Stimulated activated CD8-positive, alpha-beta memory T cell treated with anti-CD3 and anti-CD28 coated beads, Interleukin-15, amount 100 ng/mL, for 4 hours (primary cell): ENCODE measurements at places on chromosomes 3 and 15.

- no peak for DNase-seq
Observed at GRCh38 chr3:156776871-156777270, 49.3 kb upstream of the LEKR1 start.

- no peak for DNase-seq
Observed at GRCh38 chr3:188299068-188299467, 145.1 kb downstream of the LPP start.

GRCh38 chr3:194014756-194015155 is 121.2 kb upstream of the HES1 start:
- no peak for DNase-seq

GRCh38 chr15:39713846-39714245 is 68.8 kb downstream of the FSIP1 start:
- no peak for DNase-seq

GRCh38 chr3:15215996-15216395 is 9.9 kb downstream of the CAPN7 start:
- no peak for DNase-seq

DNA sequence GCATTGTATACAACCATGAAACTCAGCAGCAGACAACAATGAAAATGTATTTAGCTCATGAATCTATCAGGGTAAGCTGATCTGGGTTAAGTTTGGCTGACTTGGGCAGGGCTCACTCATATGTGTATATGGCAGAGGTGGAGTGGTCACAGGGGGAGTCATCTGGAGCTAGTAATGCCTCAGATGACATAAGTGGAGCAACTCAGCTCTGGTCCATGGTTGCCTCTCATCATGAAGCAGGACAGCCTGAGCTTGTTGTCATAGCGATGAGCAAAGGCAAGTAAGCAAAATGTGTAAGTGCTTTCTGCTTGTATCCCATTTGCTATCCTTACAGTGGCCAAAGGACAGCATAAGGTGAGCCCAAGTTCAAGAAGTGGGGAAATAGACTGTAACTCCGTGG is 64.5 kb downstream of the ALCAM start:
- no peak for DNase-seq

GRCh38 chr15:93158097-93158900 is 69.3 kb upstream of the RGMA start:
- DNase-seq: no peak

DNA sequence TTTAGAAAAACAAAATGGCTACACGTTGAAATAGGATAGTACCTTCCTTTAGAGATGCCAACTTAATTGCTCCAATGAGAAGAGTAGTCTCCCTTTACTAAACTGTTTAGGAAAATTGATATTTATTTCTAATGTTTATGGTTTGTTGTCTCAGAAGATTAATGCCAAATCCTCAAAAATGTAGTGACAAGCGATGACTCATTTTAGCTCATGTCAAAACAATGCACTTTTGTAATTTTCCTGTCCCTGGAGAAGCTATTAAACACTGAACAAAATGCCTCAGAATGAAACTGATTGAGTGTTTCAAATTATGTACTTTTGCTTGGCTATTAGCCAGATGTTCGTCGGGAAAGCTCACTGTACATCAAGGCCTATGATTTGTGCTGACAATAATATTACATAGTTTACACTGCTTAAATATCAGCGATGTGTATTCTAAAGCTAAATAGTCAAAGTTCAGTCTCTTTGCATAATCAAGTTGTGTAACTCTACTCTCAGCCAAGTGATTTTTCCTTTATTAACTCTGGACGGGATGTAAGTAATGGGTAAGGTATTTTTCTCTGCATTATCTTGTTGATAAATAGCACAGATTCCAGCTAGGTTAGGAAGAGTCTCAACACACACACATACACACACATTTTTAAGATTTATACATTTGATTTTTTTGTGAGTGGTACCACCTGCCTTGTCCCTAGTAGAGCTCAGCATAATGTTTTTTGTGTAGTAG is 83.7 kb downstream of the CMSS1 start:
- DNase-seq: no peak

- DNase-seq: no peak
Observed at GRCh38 chr3:155034786-155035185, 45.3 kb upstream of the MME start.

DNA sequence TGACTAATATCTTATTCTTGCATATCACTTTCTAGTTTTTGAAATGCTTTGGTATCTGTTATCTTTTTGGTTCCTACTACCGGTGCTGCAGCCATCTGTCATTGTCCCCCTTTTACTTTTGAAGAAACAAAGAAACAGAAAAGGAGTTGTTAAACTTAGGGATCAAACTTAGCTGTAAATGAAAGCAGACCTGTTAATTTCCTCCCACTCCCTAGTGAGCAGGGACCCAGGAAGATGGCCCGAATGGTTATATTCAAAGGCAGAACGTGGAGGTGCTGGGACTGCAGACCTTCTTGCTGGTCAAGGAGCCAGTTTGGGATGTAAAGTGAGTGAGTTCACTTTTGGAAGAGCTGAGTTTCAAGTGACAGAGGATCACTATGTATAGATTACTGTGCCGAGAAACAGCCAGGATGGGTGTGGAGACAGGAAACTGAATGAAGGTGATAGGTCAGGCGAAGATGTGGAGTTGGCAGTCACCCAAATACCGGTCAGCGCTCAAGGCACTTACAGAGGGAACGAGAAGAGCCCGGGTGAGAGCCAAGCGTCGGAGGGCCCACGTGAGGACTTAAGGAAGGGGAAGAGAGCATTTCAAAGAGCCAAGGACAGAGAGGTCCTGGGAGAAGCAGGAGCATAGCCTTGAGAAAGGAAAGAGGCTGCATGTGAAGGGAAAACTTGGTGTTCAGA is 20.1 kb downstream of the KBTBD8 start:
- no peak for DNase-seq

DNA sequence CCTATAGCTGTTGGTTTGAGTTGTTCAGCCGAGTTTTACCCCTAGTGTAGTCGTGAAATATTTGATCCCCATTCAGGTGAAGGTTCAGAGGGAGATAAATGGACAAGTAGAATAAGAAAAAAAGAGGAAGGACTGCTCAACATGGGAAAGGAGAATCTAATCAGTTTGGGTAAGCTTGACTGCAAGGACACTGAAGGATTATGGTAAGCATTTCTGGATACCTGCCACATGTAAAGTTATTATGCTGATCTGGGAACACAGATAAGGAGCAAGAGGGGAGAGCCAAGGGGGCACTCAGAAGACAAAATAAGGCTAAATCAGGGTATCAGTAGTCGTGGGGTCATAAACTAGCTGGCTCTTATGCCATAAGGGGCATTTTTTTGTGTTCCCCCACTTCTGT is 49.9 kb downstream of the TFG start:
- no peak for DNase-seq

DNA sequence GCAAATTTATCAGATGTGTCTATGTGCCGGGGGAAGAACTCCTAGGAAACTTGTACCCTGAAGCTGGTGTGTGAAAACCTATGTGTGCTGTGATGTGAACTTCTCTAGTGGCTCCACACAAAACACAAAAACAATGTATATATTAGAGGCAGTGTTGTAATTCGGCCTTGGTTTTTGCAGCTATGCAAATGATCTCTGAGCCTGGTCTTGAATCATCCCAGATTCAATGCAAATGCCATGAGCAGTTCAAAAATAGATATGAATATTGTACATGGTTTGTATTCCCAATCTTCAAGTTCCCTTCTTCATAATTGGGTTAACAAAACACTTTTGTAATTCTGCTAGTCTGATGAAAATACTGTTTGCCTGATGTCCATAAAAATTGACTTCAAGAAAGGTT is 152.6 kb downstream of the MFSD1 start:
- DNase-seq: no peak

DNA sequence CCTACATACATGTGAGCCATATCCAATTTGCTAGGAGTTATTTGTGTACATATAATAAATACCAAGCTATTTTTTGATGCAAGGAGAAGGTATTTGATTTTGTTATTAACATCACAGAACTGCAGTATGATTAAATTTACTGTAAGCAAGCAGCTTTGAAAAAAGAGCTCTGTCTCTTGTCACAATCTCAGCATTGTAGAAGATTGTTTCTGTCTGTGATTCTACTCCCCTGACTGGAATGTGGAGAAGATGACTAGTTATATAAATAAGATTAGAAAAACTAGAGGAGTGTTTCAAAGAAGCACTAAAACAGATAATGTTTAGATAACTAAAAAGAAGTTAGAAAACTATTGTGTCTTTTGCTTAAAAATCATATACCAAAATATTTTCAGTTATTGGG is 17.1 kb upstream of the DCBLD2 start:
- DNase-seq: no peak

- DNase-seq: no peak
Observed at GRCh38 chr15:57172925-57173324, 203.4 kb upstream of the CGNL1 start.

DNA sequence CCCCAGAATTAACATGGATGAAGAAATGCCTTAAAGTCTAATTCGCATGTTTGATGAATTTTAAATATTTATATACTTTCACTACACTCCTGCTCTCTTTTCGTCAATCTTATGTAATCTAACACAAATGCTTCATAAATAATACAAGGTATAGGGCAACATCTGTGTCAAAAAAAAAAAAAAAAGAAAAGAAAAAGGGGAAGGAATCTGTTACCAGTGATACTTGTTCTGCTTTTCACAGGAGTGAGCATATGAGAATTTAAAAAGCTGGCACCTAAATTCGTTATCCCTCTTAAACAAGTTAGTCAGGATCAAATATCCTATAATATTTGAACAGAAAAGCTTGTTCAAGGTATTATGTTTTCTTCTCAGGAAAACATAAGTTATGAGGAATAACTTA is 243.8 kb downstream of the KCNH8 start:
- DNase-seq: no peak

DNA sequence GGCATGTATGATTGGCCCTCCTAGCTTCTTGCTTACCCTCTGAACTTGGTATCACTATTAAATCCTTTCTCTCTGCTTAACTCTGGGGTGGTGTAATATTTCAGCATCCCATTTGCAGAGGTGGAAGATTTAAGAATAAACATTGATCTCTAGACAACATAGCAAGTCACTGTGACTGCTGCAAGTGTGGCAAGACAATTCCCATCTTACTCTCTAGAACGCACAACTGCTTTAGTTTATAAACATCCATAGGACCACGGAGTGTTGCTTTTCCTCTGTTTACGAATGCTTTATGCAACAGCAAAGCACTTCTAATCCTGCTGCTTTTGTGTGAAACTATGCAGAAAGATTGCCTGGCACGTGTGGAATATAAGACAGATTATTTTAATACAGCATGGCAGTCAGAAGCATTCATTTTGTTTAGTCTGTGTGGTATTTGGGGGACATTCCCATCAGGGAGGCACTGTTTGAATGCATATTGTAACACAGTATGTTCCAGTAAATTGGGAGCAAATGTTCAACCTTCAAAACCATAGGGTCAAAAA is 338.9 kb upstream of the TMCO5A start:
- no peak for DNase-seq

DNA sequence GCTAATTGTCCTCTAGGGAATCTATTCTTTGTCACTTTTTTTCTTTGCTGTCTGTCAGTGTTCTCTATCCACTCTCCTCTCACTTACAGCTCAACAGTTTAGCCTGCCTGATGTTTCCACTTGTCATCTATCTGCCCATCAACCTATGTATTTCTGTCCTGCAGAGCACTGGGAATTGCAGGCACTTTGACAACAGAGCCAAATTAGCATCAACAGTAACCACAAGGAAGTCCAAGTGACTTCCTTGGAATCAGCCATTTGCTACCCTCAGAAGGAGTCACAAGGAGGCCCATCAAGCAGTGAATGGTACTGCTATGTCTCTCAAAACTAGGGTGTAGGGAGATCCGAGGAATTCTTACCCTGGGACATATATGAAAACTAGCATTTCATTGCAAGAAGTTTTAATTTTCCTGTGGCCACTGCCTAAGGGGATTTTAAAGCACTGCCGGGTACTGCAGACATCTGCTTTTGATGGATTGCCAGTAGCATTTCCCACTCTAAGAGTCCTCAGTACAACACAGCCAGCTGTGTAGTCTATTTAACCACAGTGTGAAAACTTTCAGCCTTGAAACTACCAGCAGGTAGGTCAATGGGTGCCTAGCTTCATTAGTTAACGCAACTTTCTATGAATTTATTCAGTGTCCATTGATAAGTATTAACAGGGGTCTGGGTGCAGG is 898.8 kb downstream of the NTRK3 start:
- DNase-seq: no peak

- DNase-seq: no peak
Observed at GRCh38 chr3:152236716-152237115, 32.0 kb upstream of the MBNL1 start.

GRCh38 chr3:55270976-55271375 is 216.1 kb downstream of the WNT5A start:
- no peak for DNase-seq

DNA sequence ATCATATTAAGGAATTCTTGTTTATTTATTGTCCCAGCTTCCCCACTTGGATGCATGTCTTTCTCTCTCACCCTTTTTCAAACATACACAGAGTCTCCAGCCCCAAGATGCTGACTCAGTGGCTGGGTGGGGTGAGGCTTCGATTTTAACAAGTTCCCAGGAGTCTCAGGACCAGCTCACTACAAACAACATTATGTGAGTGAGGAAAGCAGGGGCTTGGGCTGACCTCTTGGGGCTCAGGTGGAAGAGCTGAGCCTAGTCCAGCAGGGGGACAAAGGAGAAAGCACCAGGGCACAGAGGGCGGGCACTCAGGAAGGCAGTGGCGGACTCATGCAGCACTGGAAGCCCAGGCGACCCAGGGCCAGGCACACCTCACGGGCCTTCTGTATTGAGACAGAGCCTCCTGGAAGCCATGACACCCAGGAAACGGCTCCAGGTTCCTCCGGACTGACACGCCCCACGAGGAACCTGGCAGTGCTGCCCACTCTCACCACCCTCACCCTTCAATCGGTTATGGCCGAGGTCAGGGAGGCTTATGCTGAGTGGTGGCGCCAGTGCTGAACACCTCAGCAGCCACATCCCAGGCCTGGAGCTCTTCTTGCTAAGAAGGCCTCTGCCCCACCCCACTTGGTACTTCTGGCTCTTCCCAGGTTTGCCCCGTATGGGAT is 97.4 kb downstream of the LRIG1 start:
- no peak for DNase-seq

GRCh38 chr15:31365655-31366127 is 39.1 kb downstream of the KLF13 start:
- DNase-seq: peak; percentile 64

DNA sequence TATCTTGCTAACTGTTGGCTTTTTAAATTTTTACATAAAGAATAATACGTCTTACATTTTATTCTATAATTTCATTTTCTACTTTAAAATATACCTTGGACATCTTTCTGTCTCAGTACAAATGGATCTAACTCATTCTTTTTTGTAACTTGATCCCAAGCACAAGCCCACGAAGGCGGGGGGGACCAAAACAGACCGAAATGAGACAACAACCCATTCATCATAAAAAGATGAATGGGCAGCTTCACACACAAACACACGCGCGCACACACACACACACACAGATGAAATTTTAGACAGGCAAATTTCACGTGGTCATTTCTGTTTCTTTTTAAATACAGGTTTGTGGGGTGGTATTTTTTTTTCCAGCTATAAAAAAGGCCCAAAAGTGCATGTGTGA is 271.3 kb upstream of the TOPAZ1 start:
- no peak for DNase-seq

DNA sequence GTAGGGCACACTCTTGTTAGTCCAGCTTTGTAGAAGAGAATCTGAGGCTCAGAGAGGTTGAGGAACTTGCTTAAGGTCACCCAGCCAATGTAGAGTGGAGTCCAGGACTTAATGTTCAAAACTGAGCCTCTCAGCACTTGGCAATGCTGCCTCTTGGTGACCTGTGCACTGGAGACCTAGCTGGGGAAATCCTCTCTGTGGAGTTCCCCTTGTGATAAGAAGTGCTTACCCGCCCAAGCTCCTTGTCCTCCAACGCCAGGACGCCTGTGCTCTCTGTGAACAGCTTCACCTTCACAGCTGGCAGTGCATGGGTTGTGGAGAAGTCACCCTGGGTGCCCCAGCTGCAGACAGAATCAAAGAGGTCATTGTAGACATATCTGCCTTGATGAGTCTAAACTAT is 219.1 kb upstream of the FEZF2 start:
- DNase-seq: no peak
